ENCODE measurements at places on chromosomes 4 and X. TPM values are rescaled to one million over a fixed set of nuclear protein-coding genes. Genes with fewer than 3 reads are reported as not detected.

Gene PCDH19
- 0.24 TPM for total RNA-seq

Gene FOXR2
- not detected for total RNA-seq

Gene OTC
- not detected for total RNA-seq

Gene MAGEB2
- not detected for total RNA-seq

Gene DCLK2
- total RNA-seq = 8.6 TPM

Gene AMOT
- 0.03 TPM for total RNA-seq

Gene TMEM255A
- total RNA-seq = 0.33 TPM

Gene PIN4
- 40.8 TPM for total RNA-seq

Gene RBMXL3
- total RNA-seq = not detected

Gene ITIH6
- not detected for total RNA-seq

Gene GSX2
- not detected for total RNA-seq

Gene HTN3
- not detected for total RNA-seq

Gene PNCK
- total RNA-seq = 0.13 TPM
